Stimulated activated CD4-positive, alpha-beta T cell treated with anti-CD3 and anti-CD28 coated beads, Interleukin-15, amount 100 ng/mL, for 24 hours (primary cell): ENCODE measurements at places on chromosomes 2 and 18.

GRCh38 chr2:98484121-98484557, 39.5 kb downstream of the INPP4A start:
- no peak for DNase-seq

- DNase-seq, result no peak
These were observed 55.6 kb upstream of the TEX51 start for GRCh38 chr2:126843081-126843480.

GRCh38 chr2:194253528-194254259, 1403.3 kb upstream of the SLC39A10 start:
- DNase-seq, result no peak

DNA sequence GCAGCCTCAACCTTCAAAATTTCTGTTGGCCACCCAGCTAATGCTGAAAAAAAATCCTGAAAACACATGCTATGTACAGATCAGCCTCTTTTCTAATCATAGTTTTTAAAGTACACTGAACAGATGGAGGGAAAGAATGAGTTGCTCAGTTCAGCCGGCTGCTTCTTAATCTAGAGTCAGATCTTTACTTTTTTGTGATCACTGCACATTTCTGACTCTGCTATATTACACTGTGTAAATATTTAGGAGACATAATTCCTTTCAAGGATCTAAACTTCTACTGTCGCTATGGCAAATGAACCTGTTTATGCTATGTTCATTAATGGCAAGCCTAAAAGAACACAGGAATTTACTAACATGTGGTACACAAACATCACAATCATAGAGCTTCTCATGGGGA, 114.2 kb downstream of the SRBD1 start:
- no peak for DNase-seq

DNA sequence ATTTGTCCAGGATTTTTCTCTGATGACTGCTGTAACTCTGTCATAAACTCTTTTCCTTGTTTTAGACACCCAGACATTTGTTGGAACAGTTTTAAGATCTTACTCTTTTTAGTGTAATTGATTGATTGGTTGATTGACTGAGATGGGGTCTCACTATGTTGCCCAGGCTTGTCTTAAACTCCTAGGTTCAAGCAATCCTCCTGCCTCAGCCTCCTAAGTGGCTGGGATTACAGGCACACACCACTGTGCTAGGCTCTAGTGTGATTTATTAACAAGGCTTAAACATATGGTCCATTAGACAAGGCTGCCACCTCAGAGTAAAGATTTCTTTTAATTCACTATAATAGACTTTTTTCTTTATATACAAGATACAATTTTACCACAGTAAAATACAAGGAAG, 2.0 kb downstream of the PAIP2B start:
- DNase-seq, result no peak
